Activated naive CD4-positive, alpha-beta T cell treated with anti-CD3 and anti-CD28 coated beads, Interleukin-2, amount 10 ng/mL, durations not matched to agents 7 days and 5 days (primary cell): ENCODE measurements at places on chromosomes 6 and 20.

GRCh38 chr6:138215093-138215782 lies 3.1 kb downstream of the PBOV1 start:
- no peak for DNase-seq

GRCh38 chr6:101730954-101731353 lies 337.4 kb downstream of the GRIK2 start:
- DNase-seq: no peak

DNA sequence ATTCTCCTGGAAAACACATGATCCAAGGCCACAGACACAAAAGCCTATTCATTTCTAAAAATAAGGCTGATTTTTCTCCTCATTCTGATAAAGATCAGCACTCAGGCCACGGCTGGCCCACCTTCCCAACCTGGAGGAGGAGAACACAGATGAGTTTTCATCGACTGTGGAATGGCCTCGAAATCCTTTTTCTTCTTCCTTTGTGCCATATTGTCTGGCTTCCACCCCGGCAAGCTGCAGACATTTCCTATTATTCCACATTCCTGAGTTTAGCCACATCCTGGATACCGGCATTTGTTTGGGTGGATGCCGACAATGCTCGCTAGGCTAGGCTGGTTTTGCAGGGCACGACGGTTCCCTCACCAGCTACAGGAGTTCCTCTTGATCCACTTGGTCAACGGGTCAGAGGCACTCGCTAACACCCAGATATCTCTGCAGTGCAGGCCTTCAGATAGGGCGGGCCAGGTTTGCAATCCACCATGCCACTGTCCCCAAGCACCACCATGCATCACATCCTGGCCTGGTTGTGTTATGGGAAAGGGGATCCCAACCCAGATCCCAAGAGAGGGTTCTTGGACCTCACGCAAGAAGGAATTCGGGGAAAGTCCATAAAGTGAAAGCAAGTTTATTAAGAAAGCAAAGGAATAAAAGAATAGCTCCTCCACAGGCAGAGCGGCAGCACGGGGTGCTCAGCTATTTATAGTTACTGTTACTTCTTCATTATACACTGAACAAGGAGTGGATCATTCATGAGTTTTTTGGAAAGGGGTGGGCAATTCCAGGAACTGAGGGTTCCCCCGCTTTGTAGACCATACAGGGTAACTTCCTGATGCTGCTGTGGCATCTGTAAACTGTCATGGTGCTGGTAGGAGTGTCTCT lies 4.2 kb upstream of the CTSZ start:
- DNase-seq: peak; percentile 64

DNA sequence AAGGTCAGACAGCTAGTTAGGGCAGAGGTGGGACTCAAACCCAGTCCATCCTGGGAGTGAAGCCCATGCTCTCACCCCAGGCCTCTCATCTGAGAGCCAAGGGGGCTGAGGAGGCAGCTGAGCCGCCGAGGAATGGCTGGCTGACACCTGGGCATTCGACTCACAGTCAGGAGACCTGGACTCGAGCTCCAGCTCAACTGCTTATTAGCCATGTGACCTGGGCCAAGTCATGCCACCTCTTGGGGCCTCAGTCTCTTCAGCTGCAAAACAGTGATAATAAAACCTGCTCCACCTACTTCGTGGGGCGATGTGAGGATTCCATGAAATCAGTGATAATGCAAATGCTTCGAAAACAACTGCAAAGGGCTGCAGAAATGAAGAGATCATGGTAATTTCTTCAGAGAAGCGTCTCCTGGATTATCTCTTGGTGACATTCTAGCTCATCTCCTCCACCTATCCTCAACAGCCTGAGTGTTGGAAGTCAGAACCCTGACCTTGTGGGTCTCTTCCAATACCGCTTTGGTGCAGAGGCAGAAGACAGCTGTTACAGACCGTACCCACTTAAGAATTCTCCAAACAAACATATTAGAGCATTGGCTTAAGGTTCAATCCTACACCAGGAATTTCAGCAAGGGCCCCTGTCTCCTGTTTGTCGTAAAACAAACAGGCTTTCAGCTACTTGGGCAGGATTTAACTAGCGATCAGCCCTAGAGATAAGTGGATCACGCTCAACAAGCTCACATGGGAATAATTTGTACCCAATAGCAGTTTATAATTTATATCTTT lies 60.0 kb upstream of the PIM1 start:
- DNase-seq: no peak

DNA sequence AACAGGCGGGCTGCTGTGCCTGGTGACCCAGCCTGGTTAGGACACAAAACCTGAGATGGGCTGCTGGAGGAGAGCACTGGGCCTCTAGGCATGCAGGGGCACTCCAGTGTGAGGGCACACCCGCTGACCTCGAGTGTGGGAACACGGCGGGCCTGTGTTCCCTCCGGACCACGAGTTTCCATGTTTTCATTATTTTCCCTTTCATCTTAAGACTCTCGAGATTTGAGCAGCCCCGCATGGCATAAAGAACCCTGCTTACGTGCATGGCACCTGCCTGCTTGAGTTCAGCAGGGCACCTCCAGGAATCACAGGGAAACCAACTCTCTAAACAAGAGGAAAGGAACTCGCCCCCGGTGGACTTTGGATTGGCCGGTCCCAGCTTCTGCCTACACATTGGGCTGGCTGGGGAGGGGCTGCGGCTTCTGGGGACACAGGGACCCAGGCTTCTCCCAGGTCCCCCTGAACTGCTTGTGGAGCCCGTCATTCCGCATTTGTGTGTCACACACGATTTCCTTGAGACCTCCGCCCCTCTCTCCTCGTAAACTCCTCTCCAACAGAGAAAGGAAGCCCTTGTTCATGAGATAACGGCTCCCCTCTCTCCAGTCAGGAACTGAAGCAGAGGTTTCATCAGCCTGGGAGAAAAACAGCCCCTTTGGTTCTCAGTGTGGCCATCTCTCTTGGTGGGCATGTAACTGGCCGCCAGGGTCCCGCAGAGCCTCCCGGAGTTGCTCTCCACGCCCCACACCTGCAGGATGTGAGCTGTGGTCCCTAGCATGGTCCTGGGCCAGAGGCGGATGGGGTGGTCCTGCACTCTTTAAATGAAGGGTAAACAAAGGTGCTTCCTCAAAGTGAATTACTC lies 181.8 kb downstream of the TTLL2 start:
- DNase-seq: no peak

DNA sequence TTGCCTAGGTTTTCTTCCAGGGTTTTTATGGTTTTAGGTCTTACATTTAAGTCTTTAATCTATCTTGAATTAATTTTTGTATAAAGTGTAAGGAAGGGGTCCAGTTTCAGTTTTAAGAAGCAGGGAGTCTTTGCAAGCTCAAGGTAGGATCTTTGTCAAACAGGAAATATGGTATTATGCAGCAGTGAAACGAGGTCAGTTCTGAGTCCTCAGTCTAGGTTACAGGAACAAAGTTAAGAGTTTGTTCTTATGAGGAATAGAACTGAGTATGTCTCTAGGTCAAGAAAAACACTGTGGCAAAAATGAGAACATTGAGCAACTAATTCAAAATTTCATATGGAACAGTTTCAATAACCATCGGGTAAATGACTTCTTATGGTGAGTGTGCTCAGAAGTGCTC lies 63.6 kb downstream of the GCLC start:
- DNase-seq: no peak

- no peak for DNase-seq
Measured at GRCh38 chr6:5766260-5766659, 240.5 kb downstream of the NRN1 start.

- DNase-seq: no peak
Measured at GRCh38 chr20:11849270-11849915, 68.3 kb upstream of the BTBD3 start.

DNA sequence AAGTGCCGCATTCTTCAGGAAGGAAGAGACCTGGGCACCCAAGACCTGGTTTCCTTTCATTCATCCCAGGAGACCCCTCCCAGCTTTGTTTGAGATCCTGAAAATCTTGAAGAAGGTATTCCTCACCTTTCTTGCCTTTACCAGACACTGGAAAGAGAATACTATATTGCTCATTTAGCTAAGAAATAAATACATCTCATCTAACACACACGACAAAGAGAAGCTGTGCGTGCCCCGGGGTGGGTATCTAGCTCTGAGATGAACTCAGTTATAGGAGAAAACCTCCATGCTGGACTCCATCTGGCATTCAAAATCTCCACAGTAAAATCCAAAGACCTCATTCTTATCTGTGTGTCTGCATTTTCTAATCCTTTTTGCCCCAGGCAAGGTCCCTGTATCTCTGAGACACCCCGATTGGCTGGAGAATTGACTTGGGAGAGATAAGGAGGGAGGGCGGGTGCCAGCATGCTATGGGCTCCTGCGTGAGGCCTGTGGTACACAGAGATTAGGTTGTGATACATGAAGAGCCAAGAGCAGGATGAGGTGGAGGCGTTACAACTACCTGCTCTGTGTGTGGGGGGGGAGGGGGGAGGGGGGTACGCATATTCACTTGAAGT lies 4.8 kb downstream of the MUC21 start:
- no peak for DNase-seq

DNA sequence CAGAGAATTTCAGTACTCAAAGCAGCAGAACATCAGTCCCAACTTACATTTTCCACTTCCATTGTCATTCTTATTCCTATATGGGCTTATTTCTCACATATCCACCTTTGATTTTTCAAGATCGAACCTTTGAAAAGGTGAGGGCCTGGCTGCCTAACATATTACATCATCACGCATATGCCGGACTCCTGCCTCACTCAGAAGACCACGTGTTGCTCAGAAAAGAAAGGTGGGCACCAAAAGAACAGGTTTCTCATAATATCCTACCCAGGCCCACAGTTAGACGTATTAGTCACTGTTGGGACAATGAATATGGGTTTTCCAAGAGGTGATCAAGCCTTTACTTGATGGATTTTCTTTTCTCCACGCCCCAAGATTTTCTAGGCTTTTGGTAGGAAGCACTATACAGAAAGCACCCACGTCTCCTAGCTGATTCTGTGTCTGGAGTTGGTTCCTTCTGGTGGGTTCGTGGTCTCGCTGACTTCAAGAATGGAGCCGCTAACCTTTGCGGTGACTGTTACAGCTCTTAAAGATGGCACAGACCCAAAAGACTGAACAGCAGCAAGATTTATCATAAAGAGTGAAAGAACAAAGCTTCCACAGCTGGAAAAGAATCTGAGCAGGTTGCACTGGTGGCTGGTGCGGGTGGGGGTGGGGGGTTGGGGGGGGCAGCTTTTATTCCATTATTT lies 168.9 kb downstream of the ATXN1 start:
- DNase-seq: no peak

GRCh38 chr6:79076160-79076559 lies 1.9 kb downstream of the PHIP start:
- DNase-seq: no peak

- DNase-seq: no peak
Measured at GRCh38 chr6:112881828-112882780, 535.0 kb downstream of the RFPL4B start.

DNA sequence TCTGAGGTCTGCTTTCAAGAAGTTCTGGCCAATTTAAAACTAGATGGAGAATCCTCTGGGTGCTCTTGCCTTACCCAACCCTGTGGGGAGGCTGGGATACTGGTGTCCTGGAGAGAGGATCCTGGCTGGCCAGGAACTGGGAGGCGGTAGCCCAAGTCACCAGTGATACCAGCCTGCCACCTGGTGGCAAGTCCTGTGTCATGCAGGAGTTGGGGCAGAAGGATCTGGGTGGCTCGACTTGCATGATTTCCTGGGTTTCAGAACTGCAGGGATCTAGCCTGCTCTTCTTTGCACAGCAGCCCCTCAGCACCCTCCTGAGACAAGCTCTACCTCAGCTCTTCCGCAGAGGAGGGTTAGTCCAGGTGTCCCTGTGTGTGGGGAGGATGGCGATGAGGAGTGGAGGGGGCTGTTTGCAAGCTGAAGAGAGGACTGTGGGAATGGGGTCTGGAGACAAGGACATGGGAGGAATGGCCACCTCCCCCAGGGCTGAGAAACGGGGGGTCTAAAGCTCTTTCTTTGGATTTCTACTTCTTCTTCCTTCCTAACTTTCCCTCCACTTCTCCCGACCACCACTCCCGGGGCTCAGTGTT lies 4.2 kb downstream of the KCNK17 start:
- DNase-seq: peak; percentile 75

GRCh38 chr20:10553326-10553984 lies 118.3 kb downstream of the SLX4IP start:
- peak; percentile 66 for DNase-seq

GRCh38 chr6:108588586-108588985 lies 27.9 kb downstream of the FOXO3 start:
- no peak for DNase-seq

GRCh38 chr20:63858393-63859165 lies 2.7 kb upstream of the ABHD16B start:
- DNase-seq: no peak

GRCh38 chr6:37698264-37699137 lies 818 bp upstream of the MDGA1 start:
- peak; percentile 75 for DNase-seq

- no peak for DNase-seq
Measured at GRCh38 chr6:15573384-15573783, 89.4 kb downstream of the DTNBP1 start.

- DNase-seq: no peak
Measured at GRCh38 chr6:166713434-166714186, 86.6 kb upstream of the RPS6KA2 start.

DNA sequence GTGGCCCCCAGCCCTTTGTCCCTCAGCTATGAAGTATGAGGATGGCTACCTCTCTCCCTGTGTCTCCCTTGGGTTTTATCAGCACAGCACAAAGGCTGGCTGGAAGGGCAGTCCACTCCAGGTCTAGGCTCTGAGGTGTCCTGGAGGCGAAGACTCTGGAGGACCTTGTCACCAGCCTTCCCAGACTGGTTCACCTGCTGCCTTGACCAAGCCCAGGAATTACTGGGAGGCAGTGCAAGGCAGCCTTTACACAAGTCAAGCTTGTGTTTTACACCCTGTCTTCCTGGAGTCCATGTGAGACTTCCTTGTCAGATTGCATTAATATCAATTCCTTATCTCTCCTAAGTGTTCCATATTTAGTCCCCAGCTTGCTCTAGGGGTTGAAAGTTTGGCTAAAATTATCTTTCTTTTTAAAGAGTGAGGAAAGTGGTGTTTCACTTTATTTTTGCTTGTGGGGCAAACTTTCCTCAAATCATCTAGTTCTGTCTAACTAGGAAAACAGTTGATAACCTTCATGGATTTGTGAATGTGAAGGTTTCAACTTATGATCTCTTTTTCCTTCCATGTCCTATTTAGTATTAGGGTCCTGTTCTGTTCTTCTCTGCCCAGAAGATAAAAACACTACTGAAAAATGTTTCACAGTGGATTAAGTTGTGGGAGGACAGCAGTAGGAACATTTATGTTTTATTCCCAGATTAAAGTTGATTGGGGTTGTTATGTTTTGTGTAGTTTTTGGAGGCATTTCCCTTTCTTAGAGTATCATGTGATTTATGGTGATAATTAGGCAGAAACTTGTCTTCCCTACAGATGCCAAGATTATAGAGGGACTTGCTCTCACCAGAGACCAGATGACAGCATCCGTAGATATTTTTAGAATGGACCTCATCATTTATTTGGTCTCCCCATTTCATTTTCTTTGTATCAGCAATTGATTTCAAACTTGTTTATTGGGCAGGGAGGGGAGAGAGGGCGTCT lies 114.8 kb downstream of the FOXO3 start:
- no peak for DNase-seq

- DNase-seq: no peak
Measured at GRCh38 chr6:12903246-12903645, 186.7 kb downstream of the PHACTR1 start.
